T1000 (cell line): ENCODE measurements at places on chromosomes 1 and 21.

DNA sequence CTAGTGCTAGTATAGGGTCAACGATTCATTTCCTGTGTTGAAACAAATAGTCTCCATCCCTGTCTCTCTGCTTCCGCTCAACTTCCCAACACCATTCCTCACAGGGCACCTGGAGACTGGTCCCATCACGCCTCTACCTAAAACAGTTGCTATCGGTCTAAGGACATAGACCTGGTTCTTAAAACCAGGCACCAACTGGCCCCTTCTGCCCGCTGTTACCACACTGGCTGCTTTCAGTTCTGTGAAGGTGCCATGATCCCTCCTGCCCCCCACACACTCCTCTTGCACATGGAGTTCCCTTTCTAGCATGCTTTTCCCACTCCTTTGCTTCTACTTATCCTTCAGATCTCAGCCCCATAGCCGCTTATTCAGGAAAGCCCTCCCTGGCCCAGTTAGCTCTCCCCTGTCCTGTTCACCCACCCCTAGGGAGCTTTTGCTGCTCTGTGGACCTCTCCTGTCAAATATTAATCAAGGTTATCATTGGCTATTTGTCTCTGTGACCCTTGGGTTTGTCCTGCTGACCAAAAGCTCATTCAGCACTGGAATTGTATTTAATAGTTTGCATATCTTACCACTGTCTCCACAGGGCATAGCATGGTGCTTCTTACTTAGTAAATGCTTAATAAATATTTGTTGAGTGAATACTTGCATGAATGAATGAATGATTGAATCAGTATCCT is 11.9 kb upstream of the KPRP start:
- DNase-seq, result no peak

DNA sequence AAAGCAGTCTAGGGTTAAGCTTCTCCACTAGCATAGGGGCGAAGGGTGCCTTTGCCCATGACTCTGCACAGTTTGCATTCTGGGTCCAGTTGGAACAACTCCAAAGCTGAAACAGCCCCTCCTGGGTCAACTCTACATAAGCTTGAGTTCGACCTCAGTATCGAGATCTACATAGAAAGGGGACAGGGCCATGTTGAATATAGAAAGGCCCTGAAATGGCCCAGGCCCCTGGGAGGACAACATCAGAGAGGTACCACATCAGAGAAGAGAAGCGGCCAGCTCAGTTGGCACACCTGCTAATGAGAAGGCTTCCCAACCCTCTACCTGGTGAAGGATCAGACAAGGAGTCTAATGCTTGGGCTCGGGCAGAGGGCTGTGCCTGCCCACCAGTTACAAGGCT is 1.6 kb downstream of the DENND2D start:
- no peak for DNase-seq

GRCh38 chr21:44931137-44931500 is 8.7 kb upstream of the SLX9 start:
- no peak for DNase-seq

GRCh38 chr1:46960250-46960649 is 19.0 kb upstream of the CYP4A11 start:
- no peak for DNase-seq

DNA sequence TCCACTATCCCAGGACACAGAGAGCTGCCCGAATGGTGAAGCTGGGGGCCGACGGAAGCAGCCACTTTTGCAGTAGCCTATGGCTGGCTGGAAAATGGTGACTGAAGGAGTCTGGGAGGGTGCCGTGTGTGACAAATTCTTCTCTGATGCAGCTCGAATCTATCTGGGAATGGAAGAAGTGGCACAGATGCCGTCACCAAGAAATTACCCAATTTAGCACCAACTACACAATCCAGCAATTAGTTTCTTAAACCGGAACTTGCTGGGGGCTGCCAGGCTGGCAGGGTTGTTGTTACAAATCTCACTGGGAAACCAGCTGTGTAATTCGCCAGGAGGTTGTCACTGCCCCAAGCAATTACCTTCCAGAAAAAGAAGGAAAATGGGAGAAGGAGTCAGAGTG is 18.0 kb downstream of the DLGAP3 start:
- DNase-seq, result no peak

DNA sequence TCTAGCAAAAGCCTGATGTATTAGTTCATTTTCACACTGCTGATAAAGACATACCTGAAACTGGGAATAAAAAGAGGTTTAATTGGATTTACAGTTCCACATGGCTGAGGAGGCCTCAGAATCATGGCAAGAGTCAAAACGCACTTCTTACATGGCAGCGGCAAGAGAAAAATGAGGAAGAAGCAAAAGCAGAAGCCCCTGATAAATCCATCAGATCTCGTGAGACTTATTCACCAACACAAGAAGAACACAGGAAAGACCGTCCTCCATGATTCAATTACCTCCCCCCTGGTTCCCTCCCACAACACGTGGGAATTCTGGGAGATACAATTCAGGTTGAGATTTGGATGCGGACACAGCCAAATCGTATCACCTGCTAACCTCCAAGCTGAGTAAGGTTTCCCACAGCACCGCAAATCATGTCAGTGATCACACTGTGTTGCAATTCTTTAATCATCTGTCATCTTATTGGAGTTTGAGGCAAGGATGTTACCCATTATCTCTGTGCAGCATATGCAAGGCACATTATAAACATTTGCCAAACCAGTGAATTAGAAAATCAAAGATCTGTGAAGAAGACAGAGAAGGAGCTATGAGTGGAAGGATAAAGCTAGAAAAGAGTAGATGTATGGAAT is 128.5 kb downstream of the ZNF281 start:
- no peak for DNase-seq

DNA sequence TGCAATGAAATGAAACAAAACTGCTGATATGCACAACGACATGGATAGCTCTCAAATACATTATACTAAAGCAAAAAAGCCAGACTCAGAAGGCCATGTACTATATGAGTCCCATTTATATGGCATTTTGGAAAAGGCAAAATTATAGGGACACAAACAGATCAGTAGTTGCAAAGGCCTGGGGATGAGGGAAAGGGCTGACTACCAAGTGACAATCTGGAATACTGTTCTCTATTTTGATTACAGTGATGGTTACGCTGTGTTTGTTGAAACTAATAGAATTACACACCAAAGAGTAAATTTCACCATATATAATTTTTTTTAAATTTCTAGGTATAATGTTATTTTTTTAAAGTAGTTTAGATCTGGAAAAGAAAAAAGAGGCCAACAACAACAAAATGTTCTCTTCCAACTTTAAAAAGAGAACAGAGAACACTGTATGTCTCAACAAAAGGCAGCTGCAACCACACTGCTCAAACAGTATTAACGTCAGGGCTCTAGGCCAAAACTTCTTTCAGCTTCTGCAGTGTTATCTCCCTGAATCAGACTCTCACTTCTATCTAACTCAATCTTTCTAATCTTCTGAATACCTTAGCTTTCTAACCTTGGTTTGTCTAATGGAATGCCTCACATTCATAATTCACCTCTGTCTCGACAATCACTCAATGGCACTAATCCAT is 75.8 kb downstream of the FOXJ3 start:
- no peak for DNase-seq

DNA sequence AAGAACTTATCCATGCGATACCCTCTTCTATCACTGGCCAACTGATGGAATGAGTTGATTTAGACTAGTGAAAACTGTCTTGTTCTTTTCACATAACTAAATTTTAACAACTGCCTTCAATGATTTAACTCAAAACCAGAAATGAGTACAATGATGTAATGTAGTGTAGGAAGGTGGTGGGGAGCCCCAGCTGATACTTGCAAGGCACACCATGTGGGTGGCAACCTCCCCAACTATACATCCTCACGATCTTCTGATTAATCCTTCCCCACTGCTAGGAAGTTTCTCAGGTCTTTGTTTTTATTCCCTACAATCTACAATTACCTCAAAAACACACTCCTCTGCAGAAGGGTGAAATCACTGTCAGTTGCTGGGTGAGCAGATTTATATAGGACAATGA is 100.7 kb downstream of the KCTD3 start:
- DNase-seq, result no peak

- no peak for DNase-seq
Measured at GRCh38 chr1:22870201-22870871, 102.3 kb downstream of the LACTBL1 start.

DNA sequence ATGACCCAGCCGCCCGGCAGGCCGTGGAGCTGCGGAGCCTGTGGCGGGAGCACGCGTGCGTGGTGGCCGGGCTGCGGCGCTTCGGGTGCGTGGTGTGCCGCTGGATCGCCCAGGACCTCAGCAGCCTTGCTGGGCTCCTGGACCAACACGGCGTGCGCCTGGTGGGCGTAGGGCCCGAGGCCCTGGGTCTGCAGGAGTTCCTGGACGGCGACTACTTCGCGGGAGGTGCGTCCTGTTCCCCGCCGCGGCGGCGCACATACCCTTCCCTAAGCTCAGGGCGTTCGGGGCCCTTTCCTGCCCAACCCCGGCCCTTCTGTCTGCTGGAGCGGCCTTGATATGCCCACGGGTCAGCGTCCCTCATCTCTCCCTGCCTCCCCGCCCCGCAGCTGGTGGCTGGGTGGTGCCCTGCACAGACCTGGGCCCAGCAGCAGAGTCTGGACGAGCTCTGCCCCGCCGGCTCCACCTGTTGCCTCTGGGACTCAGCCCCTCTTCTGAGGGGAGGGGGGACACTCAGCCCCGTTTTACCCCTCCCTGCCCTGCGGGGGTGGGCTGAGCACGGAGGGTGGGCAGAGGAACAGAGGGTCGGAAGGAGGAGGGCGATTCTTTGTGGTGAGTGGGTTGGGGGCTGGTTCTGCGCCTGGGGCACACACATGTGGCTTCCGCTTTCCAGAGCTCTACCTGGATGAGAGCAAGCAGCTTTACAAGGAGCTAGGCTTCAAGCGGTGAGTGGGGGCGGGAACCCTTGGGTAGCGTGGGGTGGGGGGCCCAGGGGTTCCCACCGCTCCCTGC is 688 bp downstream of the PRXL2B start:
- DNase-seq, result no peak

DNA sequence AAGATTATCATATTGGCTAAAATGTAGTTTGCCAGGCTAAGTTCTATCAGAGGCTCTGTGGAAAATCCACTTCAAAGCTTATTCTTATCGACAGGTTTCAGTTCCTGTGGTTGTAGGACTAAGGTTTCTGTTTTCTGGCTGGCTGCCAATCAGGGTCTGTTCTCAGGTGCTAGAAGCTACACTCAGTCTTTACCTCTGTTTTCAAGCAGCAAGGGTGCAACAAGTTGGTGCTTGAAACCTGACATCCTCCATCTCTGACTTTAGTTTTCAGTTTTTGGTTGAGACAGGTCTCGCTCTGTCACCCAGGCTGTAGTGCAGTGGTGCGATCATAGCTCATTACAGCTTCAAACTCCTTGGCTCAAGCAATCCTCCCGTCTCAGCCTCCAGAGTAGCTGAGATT is 15.3 kb upstream of the TMCO2 start:
- no peak for DNase-seq

DNA sequence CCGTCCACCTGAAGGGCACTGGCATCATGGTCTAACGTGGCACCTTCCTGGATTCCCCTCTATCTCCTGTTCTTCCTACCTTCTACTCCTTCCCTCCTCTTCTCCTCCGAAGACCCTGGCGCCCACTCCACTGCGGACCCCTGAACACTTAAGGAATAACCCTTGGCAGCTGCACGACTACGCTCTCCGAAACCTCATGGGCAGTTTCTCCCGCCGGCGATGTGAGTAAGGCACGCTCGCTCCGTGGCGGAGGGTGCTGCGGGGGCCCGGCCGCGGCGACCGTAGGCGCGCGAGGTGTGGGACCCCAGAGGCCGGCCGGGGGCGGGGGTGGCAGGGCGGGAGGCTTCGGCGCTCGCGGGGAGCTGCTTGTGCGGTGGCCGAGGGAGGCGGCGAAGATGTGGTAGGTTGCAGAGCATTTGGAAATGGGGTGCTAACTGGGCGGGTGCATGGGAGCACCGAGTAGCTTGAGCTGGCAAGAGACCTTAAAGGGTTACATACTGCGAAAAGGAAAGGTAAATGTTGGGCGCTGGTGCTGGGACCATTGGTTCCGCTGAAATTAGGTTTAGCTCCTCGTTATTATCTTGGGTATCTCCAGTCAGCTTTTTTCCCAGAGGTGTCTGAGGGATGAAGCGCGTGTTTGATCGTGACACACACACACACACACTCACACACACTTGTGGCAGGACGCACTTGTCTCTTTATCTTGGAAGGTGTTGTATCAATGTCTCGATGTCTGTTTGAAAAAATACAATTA is 876 bp downstream of the LRRC7 start:
- no peak for DNase-seq

- DNase-seq, result no peak
Measured at GRCh38 chr21:31374395-31374794, 30.3 kb upstream of the TIAM1 start.

DNA sequence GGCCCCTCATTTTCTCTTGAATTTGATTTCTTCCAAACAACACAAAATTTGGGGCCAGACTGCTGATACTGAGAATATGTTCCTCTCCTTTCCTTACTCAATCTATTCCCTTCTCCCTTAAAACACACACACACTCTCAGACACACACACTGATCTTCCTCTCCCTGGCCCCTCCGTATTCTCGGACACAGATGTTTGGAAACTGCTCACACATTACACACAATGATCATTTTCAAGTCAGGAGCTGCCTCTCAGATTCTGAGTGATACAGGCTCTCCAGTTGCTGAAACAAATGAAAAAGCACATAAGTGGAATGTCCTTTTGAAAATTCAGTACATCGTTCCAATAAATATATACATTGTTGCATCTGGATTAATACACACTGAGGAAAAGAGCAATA is 161.3 kb downstream of the CLEC20A start:
- DNase-seq, result no peak

DNA sequence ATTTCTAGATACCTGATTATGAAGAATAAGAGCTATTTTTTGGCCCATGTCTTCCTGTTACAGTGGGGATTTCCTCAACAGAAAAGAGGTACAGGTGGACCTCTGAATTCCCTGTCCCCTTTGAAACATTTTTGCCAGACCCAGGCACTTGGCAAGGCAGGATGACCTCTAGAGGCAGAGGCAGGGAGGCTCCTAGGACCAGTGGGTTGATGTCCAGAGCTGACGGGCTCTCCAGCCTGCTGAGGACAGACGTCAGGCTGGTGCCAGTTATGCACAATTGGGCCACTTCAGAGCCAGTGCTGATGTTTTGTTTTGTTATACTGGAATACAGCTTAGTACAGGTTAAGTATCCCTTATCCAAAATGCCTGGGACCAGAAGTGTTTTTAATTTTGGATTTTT is 18.5 kb upstream of the A3GALT2 start:
- DNase-seq, result no peak

GRCh38 chr1:6509919-6510291 is 18.4 kb upstream of the PLEKHG5 start:
- DNase-seq, result no peak

GRCh38 chr1:83901547-83902155 is 97.3 kb downstream of the TTLL7 start:
- DNase-seq, result peak; percentile 5

- DNase-seq, result no peak
Measured at GRCh38 chr1:4894566-4894965, 240.2 kb downstream of the AJAP1 start.

GRCh38 chr1:167526667-167527383 is 8.5 kb upstream of the CD247 start:
- DNase-seq, result no peak
